ENCODE measurements at places on chromosomes 3 and 15. TPM values are rescaled to one million over a fixed set of nuclear protein-coding genes. Genes with fewer than 3 reads are reported as not detected.

CLDN18 gene
- not detected for total RNA-seq

ITGA11 gene
- total RNA-seq = 3.2 TPM

PLSCR4 gene
- total RNA-seq = not detected

STXBP5L gene
- not detected for total RNA-seq

CAMK2N2 gene
- 0.25 TPM for total RNA-seq

TRAT1 gene
- total RNA-seq = 22.5 TPM

SPATA12 gene
- not detected for total RNA-seq

ATP13A4 gene
- 3.3 TPM for total RNA-seq

HTR3E gene
- total RNA-seq = not detected

TRA2B gene
- 344 TPM for total RNA-seq

CTXN2 gene
- 0.05 TPM for total RNA-seq

GOLGA8S gene
- total RNA-seq = 0.11 TPM

LTK gene
- total RNA-seq = 0.11 TPM

Measured in activated CD4-positive, alpha-beta T cell treated with anti-CD3 and anti-CD28 coated beads for 36 hours (primary cell).